ENCODE measurements at places on chromosomes 12 and 14.

DNA sequence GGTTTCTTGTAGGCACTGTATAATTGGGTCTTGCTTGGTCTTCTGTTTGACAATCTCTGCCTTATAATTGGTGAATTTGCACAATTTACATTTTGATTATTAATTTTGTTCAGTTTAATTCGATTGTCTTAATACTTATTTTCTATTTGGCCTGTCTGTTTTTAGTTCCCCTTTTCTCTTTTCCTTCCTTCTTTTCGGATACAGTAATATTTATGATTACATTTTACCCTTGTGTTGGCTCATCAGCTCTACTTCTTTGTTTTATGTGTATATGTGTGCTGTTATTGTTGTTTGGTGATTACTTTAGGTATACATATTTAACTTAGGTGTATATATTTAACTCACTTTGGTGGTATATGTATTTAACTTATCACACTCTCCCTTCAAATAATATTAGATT, 12.8 kb upstream of the BEGAIN start:
- no peak for DNase-seq

DNA sequence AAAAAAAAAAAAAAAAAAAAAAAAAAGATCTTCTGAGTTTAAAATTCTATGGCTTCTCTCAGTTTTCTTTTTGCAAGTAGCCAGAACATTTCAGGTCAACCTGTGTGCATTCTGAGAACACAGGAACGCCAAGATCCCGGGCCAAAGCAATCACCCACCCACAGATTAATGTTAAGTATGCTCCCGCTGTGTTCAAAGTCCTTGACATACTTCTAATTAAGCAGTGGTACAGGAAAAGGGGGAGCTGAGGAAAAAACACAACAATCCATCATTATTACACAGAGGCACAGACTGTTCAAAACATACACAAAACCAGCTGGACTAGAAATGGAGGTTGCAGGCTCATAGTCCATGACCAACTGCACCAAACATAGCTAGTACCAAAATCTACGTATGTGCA, 2.8 kb downstream of the FBXO21 start:
- no peak for DNase-seq

GRCh38 chr12:12725956-12726554, 8.9 kb downstream of the CDKN1B start:
- no peak for DNase-seq

GRCh38 chr12:2613326-2614073, 181.3 kb upstream of the FKBP4 start:
- DNase-seq: no peak

- DNase-seq: no peak
Measured at GRCh38 chr14:80213602-80214001, 2.3 kb upstream of the DIO2 start.

DNA sequence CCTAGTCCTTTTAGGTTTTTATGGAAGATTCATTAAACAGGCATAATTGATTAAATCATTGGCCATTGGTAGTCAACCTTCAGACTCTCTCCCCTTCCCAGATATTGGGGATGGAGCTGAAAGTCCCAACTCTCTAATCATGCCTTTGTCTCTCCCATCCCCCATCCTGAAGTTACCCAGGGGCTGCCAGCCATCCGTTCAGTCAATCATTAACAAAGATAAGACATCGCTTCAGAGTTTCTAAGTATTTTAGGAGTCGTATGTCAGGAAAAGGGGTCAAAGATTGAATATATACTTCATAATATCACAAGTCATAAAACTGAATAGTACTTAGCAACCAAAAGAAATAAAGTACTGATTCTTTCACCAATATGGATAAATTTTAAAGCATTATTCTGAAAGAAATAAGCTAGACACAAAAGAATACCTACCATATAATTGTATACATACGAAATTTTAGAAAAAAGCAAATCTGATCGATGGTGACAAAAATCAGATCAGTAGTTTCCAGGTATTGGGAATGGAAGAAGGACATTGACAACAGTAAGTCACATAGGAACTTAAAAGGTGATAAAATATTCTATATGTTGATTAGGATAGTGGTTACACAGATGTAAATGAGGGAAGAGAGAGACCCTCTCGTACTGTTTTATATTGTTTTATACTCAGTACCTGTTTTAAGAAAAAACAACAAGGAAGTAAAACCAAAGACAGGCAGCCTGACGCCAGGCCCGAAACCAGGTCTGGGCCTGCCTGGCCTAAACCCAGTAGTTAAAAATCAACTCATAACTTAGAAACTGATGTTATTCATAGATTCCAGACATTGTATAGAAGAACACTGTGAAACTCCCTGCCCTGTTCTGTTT, 414.4 kb downstream of the DAD1 start:
- no peak for DNase-seq

DNA sequence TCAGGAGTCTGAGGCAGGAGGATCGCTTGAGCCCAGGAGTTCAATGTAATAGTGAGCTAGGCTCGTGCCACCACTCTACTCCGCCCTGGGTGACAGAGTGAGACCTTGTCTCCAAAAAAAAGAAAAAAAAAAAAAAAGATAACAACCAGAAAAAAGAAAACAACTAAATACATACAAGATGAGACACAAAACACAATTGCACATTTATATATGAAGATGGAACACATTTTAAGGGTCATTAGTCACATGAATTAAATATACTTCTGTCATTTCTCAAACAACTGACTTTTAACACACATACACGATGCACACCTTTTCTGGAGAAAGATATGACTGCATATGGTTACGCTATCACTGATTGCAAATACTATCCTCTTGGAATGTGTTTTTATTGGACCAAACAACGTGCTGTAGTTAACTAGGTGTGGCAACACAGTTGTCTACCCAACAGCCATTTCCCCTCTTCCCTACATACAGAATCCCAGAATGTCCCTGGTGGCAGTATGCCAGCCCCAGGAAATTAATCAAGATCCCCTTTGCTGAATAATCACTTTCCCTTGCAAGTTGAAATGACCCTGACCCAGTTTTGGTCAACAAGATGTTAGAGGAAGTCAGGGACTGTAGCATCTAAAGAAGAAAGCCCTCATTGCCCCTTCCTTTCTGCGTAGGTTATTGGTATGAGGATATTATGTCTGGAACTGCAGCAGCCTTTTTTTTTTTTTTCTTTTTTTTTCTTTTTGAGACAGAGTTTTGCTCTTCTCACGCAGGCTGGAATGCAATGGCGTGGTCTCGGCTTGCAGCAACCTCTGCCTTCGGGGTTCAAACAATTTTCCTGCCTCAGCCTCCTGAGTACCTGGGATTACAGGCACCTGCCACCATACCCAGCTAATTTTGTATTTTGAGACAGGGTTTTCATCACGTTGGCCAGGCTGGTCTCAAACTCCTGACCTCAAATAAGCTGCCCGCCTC, 5.6 kb upstream of the MYL6B start:
- no peak for DNase-seq

- no peak for DNase-seq
Measured at GRCh38 chr12:130973906-130974305, 20.2 kb downstream of the ADGRD1 start.

GRCh38 chr14:83147006-83147405, 1613.4 kb upstream of the SEL1L start:
- DNase-seq: no peak

DNA sequence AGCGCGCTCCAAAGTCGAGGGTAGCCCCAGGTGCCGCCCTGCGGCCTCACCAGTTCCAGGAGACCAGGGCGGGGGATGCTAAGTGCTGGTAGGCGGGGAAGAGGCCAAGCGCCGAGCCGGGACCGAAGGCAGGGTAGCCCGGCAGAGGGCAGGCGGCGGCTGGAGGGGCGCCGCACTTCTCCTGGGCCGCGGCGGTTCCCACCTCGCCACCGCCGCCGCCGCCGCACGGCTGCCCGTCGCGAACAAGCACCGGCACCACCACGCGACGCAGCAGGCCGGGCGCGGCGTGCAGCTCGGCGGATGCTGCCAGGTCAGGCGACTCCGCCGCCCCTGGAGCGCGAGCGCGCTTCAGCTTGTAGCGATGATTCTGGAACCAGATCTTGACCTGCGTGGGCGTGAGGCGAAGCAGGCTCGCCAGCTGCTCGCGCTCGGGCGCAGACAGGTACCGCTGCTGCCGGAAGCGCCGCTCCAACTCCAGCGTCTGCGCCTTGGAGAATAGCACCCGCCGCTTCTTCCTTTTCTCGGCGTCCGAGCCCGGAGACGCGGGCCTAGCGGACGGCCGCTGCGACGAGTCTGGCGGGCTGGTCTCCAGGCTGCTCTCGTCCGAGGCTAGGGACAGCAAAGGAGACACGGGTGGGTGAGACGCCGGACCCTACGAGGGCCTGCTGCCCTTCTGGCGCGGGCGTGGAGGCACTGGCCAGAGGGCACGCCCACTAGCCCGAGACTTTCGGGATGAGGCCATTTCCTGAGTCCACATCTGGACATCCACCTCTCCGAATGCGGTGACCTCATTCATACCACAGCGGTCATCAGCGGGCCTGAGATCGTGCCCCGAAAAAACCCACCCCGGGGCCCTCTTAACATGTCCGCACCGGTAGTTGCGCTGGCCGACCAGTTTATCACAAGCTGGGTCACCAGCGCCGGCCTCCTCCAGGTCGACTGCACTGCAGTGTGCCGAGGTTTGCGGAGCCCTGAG, 1.3 kb downstream of the NKX2-8 start:
- no peak for DNase-seq

- DNase-seq: no peak
Measured at GRCh38 chr12:115233891-115234543, 550.0 kb upstream of the TBX3 start.

DNA sequence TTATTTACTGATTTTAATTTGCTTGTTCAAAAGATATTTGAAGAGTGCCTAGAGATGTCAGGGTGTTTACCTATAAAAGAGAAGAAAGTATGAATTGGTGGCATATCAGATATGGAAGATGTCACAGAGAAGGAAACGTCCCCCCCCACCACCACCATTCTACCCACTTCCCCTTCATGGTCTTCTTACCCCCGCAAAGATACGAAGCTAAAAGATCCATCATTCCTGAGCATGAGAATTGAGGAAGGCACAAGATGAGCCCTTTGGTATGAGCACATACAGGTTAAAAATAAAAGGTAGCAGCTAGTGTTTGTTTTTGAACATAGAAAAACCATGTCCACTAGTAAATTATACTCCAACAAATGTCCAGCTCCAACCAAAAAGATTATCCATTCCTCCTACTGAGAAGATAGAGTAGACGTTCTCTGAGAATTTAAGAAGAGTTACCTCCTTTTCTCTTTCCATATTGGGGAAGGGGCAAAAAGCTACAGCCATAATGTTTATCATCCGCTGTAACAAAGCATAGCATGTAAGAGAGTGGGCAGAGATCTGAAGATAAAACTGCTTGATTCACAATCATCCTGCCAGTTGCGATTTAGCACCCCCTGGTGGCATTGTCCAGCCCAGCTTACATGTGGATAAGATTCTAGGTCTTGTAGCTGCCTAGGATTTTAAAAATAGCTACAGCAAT, 29.1 kb downstream of the NFYB start:
- DNase-seq: peak; percentile 80

GRCh38 chr12:122182887-122183587, at the start of gene LRRC43:
Gene LRRC43, plus strand, starts transcription at chr12:122183123. Its CDS starts 22 bp downstream, at chr12:122183145.
- DNase-seq: no peak

- no peak for DNase-seq
Measured at GRCh38 chr12:6222078-6222654, 22.0 kb downstream of the CD9 start.

DNA sequence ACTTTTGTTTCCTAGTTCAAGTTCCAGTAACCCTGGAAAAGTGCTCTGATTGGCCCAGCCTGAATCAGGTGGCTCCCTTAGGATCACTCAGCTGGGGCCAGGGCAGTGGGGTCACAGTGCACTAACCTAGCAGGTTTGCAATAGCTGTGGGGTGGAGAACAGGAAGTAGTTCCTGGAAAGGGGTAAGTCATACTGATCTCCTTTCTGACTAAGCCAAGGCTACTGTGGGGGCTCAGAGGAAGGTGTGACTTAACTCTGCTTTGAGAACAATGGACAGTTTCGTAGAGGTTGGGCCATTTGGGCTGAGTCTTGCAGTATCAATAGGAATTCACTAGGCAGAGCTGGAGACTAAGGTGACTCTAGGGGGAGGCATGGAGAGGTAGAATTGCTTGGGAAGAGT, 89.4 kb downstream of the KIF26A start:
- no peak for DNase-seq

GRCh38 chr14:71726580-71727021, 205.6 kb upstream of the RGS6 start:
- DNase-seq: no peak

DNA sequence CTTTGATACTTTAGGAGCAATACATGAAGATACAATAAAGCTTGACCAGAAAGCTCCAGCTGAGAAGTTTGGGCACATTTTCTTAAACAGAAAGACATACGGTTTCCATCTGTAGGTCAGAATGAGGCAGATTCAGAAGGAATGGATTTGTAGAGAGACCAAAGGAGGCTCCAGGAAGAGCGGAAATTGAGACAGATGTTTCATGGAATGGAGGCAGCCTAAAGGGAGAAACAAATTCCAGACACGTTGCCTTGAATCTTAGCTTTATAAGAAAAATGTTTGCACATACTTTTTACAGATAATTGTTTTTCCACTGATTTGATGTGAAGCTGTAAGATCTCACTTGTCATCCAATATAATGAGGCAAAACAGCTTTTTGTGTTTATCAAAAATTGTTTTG, 24.8 kb downstream of the EPYC start:
- no peak for DNase-seq

DNA sequence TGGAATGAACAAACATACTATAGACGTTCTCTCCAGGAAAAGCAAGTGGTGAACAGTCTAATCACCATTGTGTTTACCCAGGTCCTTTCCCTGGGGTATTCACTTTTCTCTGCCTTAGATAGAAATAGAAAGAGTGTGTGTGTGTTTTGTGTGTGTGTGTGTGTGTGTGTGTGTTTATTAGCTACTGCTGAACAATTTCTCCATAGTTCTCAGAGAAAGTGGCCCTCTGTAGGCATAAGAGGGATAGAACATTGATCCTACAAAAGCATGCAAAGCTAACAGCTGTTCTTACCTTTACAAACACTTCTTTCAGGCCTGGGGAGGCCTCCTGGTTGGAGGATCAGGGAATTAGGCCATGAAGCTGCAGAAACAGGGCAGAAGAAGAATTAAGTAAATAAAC, 665.7 kb upstream of the TBX3 start:
- DNase-seq: no peak

DNA sequence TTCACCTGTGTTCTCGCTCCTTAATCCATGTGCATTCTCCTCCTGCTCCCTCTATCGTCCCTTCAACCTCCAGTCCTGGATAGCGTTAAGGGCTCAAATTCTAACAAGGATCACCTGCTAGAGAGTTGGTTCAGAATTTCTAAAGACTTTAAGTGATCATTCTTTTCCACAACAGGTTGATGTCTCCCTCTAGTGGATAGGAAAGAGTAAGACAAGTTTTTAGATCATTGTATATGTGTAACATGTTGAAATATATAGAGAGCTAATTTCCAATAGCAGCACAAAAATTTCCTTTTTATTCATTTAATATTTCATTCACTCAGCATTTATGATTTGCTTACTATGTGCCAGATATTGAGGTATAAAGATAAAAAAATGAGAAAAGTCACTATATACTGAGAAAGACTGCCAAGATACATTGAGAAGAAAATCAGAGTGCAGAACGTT, 9.3 kb upstream of the ESR2 start:
- no peak for DNase-seq
